WTC11 (cell line): ENCODE measurements at places on chromosomes 6 and 20.
A peak's percentile ranks its signal among the peaks of the same experiment; 100 is the strongest.

DNA sequence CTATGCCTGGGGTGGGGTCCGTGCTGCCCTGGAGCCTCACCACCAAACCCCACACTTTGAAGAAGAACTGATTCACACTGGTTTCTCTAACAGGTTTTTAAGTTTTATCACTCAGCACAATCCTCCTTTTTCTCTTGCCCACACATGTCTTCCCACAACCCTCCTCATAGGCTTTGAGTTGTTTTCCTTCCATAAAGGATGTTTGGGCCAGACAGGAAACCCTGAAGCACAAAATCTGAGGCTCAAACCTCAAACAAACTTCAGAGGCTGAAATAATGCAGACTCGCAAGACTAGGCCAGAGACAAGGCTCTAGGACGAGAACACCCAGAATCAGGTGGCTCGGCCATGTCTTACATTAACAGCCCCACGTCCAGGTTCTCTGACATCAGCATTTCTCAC, 35.3 kb downstream of the EZR start:
- DNase-seq, result no peak

DNA sequence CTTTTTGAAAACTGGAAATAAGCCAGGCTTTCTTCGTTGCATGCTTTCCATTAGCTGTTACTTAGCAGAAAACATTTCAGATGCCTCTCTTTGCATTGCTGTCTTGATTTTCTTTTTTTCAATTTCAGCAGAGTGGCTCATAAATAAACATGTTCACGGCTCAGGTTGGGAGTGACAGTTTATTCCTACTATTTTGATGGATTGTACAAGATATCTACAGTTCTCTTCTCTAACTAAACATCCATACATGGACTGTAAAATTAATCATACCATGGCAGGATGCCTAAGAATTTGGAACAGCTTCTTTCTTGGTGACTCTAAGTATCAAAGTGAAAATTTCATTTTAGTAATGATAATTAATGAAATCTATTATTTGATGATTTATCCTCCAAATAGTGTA, 130.5 kb upstream of the EPHA7 start:
- DNase-seq, result no peak

DNA sequence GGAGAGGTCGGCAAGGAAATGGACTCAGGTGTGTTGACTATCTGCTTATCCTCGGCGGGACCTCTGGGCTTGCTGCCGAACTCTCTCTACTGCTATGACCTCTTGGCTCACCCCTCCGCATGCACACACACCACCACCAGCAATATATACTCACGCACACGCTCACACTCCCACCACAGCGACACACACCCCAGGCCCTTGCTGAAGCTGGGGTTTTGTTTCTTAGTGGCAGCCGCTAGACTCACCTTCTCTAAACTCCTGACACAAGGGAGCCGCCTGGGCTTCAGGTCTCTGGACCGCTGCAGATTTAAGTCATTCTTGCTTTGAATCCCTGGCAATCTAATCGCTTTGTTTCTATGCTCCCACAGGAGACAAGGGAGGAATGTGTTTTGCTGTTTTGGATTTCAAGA, 59.4 kb upstream of the BACH2 start:
- no peak for DNase-seq

DNA sequence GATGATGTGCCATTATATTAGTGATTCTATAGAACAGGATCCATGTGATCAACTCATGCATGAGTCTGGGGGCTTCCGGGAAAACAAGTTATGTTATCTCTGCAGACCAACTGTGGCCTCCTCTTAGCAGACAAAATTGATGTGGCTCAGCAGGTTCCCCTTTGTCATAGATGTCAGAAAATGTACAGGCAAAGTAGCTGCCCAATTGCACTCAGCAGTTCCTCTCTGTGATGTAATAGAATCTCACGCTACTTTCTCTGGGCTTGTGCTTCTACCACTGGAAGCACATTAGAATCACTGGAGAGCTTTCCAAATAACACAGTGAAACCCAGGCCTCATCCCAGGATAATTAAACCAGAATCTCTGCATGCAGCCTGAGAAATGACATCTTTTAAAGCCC, 253.1 kb downstream of the SLC24A3 start:
- no peak for DNase-seq

DNA sequence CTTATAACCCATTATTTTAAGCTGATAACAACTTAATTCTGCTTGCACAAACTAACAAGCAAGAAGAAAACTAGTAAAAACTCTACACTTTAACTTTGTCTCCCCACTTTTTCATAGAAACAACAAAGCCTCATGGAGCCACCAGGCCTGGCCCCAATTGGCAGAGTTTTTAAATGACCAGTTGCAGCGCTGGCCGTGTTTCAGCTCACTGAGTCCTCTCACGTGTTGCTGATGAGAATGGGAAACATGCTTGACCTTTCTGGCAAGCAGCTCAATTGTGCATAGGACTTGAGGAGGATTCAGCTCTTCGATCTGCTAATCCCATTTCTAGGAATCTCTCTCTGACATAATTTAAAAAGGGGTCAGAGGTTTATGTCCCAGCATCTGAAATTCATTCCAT, 24.5 kb upstream of the GRM4 start:
- DNase-seq, result no peak

GRCh38 chr20:3209257-3209945, at the start of gene ITPA:
Gene ITPA (plus strand): TSS chr20:3209498. CDS start chr20:3209552, 54 bp downstream.
- DNase-seq, result peak; percentile 60

DNA sequence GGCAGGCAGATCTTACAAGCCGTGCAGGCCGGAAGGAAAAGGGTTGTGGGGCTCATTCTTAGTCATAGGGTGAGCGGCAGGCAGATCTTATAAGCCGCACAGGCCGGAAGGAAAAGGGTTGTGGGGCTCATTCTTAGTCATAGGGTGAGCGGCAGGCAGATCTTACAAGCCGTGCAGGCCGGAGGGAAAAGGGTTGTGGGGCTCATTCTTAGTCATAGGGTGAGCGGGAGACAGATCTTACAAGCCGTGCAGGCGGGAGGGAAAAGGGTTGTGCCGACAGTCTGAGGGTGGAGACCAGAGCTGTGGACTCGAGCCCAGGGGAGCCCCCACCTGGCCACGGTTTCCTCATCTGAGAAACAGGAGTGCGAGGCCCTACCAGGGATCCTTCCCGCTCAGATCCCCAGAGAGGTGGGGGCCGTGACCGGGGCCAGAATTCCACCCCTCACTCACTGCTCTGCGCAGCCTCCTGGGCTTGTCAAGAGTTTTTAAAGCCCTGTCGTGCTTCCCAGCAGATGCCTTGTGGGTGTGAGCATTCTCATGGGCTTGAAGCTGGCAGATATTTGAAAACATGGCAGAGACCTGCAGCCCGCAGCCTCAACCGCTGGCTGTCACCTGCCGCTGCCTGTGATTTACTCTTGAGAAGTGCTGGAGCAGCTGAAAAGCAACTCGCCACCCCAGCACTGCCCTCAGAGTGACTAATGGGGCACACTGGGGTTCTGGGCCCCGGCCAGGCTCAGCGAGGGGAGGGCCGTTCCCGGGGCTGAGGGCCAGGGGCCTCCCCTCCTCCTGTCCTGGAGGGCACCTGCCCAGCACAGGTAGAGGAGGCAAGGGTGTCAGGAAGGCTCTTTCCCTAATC, 31.9 kb downstream of the NTSR1 start:
- DNase-seq, result peak; percentile 13

DNA sequence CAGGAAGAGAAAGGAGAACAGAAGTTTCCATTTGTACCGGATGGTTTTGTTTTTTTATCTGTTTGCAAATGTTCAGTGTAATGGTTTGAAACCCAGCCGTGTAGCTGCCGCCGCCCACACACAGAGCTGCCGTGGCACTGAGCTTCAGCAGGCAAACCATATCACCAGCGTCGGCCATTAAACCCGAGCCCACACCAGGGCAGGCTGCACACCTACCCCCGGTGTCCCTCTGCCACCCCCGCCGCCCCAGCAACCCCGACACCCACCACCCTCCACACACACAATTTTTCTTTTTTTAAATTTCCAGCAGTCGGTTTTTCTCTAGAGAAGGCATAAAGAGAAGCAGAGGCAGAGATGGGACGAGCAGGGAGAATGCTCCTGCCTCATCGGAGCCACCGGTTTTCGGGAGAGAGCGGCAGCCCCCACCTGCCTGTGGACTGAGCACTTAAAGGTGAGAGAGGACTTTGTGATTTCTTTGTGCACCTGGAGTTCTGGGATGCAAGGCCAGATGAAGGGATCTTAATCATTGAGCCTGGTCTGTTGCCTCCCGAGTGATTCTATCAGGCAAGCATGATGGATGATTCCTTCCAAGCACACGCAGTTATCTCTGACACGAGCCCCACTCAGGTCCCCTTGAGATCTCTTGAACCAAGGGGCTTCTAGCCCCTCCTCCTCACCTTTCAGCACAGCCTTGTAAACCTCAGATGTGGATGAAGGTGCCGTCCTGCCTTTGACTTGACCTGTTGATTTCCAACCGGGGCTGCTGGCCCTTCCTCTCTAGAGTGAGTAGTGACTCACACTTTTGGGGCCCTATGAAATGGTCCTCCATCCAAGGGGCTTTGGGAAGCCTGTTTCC, 17.5 kb upstream of the ZNF831 start:
- no peak for DNase-seq

- no peak for DNase-seq
Measured at GRCh38 chr20:54237116-54237943, 29.4 kb downstream of the PFDN4 start.

DNA sequence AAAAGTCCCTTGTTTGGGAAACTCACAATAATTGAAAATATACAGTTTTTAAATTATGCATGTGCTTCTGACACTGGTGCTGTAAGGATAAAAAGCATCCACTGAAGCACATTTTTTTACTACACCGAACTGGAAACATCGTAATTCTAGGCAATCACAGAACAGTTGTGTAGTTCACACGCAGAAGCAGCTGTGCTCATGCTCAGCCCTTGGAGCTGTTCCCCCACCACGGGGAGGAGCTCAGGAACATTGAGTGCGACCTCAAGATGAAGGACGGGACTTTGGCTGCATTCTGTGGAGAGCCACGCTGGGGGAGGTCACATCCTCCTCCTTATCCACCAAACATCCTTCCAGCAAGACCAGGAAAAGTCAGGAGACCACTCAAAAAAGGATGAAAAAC, 466.3 kb upstream of the CDH4 start:
- DNase-seq, result no peak

DNA sequence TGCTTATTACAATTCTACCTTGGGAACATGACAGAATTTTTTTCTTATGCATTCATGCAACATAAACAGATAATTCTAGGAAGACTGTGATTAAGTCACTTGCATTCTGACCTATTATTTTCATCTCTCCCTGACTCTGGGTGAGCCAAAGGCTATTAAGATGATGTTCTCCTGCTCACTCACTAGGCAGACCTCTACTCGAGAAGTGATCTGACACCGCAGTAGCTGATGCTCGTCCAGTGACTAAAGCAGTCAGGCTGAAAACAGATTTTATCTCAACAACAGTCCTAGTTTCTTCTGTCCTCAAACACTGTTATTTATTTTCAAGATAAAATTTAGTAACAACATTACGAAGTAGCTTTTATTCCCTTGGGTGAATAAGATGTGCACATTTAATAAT, 17.3 kb downstream of the NAA20 start:
- DNase-seq, result no peak

GRCh38 chr6:21095462-21095861, 498.1 kb upstream of the SOX4 start:
- DNase-seq, result no peak

DNA sequence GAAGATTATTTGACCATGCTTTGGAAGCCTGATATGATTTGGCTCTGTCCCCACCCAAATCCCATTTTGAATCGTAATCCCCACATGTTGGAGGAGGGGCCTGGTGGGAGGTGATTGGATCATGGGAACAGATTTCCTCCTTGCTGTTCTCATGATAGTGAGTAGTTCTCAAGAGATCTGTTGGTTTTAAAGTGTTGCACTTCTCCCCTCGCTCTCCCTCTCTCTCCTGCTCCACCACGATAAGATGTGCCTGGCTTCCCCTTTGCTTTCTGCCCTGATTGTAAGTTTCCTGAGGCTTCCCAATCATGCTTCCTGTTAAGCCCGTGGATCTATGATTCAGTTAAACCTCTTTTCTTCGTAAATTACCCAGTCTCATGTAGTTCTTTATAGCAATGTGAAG, 21.7 kb upstream of the FAM217A start:
- DNase-seq, result no peak

GRCh38 chr6:70241991-70242420, 60.9 kb downstream of the COL9A1 start:
- DNase-seq, result no peak

DNA sequence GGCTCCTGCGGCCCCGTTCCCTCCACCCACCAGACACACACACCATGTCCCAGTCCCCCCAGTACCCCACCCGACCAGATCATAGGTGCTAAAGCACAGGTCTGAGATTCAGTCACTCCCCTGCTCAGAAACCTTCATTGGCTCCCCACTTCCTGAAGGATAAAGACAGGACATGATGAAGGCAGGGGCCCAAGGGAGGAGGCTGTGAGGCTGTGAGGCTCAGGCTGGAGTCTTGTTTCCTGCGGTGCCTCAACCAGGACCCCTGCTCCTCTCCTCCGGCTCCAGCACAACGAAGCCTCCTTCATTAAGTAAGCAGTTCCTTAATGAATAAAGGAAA, 81.1 kb downstream of the NCR2 start:
- no peak for DNase-seq

DNA sequence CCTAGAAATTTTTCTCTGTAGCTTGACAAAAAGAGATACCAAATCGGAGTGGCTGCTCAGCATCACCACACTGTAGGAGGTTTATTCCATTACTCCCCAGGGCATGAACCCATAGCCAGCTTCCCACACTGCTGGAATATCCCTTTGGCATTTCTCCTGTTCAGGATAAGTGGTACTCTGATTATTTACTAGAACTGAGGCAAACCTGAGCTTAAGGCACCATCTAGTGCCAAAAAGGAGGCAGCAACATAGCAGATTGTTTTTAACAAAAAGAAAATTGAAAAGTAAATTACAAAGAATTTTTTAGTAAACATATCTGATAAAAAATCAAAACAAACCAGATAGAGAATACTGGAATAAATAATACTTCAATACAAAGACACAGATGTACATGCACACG, 181.7 kb downstream of the WDR27 start:
- DNase-seq, result no peak

- DNase-seq, result no peak
Measured at GRCh38 chr6:122663981-122664380, 53.8 kb downstream of the PKIB start.

- peak; percentile 30 for DNase-seq
Measured at GRCh38 chr20:35618263-35619131, 2.9 kb downstream of the SPAG4 start.

DNA sequence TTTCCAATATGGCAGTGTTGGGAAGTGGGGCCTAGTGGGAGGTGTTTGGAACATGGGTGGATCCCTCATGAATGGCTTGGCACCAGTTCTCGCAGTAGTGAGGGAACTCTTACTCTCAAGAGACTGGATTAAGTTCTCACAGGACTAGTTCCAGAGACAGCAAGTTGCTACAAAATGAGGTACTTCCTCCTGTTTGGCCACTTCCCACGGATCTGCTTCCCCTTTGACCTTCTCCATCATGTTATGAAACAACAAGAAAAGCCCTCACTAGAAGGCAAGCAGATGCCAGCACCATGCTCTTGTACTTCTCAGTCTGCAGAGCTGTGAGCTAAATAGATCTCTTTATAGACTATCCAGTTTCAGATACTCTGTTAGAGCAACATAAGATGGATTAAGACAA, 3.1 kb downstream of the RSPH3 start:
- no peak for DNase-seq
